ENCODE measurements at places on chromosomes 4 and X.

DNA sequence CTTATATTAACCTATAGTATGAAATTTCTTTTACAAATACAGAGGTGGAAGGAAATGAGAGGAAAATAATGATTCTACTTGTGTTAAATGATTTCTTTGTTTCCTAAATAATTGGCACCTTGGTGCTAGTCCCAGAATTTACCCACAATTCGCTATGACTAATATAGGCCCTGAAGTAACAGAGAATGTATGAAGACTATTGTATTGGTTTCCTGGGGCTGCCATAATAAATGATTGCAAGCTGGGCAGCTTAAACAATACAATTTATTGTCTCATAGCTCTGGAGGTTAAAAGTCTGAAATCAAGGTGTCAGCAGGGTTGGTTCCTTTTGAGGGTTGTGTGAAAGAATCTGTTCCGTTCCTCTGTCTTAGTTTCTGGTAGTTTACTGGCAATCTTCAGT is 74.8 kb upstream of the GPRIN3 start:
- DNase-seq = no peak

DNA sequence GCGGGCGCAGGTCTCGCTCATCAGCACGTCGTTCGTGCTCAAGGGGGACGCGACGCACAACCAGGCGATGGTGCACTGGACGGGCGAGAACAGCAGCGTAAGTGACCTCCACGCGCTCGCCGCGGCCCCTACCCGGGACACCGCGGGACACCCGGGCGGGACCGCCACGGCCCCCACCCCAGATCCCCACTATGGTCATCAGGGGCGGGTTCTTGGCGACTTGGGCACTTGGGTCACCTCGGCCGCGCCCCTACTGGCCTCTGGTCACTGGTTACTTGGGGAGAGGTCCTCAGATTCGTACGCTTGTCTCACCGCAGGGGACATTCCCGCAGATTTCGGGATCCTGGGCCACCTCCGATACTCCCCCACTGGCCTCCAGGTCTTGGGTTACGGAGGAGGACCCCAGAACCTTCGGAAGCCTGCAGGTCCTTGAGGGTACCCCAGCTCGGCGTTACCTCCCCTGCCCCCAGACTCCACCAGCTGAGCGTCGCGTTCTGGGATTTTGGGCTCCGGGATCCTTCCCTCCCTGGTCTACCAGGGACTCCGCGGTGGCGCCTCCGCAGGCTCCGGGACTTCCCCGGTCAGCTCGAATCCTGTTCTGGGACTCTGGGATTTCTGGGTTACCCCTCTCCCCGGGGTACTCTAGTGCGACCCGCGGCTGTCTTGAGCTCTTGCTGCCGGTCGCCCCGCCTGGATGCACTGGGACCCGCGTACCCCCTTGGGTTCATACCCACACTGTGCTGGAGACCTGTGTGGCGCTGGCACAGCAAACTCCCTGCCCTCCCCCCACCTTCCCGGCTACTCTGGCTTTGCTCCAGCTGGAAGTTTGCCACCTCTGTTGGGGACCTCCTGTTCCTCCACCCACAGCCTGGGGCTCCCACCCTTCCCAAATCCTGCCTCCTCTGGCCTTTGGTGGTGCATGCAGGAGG is 956 bp downstream of the SORCS2 start:
- DNase-seq = no peak

DNA sequence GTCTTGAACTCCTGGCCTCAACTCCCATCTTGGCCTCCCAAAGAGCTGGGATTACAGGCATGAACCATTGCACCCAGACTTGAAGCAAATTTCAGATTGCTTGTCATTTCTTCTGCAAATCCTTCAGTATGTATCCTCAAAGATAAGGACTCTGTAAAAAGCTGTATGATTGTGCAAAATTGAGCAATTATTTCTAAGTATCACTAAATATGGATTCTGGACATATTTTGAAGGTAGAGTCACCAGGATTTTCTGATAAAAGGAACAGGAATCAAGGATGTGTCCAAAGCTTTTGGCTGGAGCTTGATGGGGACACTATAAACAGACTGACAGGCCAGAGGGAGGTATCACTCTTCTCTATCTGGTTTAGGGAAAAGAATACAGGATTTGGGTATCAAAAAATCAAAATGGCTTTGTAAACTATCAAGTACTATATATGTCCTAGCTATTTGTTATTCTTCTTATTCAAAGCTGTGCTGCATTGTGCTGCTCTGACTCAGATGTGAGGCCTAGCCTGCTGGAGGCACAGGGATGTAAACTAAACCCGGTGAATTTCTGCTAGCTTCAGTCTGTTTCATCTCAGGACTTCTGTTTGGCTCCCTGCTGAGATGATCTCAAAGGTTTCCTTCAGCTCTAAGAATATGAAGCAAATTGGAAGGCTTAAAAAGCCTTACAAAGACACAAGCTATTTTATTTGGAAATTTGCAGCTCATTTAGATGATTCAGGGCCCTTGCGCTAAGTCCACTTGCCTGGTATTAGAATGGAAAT is 8.3 kb downstream of the RPS4X start:
- no peak for DNase-seq

DNA sequence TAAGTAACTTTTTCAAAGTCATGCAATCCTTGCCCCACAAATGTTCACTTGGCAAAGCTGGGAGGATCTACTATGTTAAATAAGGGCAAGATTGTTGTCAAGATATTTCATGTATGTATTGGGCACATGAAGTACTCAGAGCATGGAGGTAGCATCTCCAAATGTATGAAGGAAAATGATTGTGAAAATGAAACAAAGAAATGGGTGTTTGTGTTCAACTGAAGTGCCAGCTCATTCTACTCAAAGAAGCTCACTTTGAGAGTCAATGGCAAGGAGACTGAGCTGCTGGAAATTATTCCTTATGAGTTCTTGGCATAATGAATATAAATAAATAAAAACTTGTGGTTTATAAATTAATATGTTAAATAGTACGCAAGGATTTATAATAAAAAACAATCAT is 124.5 kb upstream of the ARSJ start:
- no peak for DNase-seq

DNA sequence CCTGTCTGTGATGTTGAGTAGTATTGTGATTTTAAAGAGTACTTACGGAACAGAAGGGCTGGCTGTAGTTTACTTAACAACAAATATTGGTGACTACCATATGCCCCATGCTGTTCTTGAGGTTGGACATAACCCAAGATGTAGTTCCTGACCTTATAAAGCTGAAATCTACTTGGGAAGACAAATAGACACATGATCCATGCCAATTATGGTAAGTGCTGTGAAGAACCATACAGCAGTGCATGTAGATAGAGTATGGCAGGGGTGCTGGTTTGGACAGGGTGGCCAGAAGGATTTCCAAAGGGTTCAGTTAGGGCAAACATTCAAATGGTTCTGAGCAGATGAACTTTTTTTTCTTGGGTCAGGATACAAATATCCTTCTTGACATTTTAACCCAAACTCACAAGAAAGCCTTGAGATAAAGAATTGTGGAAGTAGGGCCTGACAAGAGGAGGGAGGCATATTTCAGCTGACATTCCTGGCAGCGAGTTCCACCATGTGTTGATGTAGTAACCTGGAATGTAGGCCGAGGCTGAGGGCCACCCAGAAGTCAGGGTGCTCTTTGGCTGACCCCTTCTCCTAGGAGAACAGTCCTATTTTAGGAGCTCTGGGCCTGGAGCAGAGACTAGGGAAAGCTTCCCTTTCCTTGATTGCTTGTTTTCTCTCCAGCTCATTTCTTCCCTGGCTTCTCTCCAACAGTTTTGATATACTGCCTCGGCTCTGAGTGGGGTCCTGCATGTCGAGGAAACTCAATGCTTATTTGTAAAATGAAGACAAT is 74.2 kb downstream of the FREM3 start:
- DNase-seq = no peak

- DNase-seq = no peak
These were observed 101.1 kb downstream of the TMA16 start for GRCh38 chr4:163595580-163595979.

GRCh38 chr4:8840006-8840793 is 31.4 kb downstream of the HMX1 start:
- no peak for DNase-seq

- no peak for DNase-seq
These were observed 112.3 kb downstream of the ANAPC4 start for GRCh38 chr4:25489253-25489797.

GRCh38 chr4:61619528-61619927 is 419.4 kb downstream of the ADGRL3 start:
- DNase-seq = no peak

GRCh38 chr4:18106620-18107019 is 85.1 kb upstream of the LCORL start:
- DNase-seq = no peak

GRCh38 chr4:4853371-4853823 is 6.1 kb upstream of the MSX1 start:
- DNase-seq = no peak

GRCh38 chr4:95421869-95422268 is 126.9 kb downstream of the UNC5C start:
- no peak for DNase-seq

GRCh38 chrX:71922686-71923085 is 12.0 kb downstream of the NHSL2 start:
- DNase-seq = no peak

DNA sequence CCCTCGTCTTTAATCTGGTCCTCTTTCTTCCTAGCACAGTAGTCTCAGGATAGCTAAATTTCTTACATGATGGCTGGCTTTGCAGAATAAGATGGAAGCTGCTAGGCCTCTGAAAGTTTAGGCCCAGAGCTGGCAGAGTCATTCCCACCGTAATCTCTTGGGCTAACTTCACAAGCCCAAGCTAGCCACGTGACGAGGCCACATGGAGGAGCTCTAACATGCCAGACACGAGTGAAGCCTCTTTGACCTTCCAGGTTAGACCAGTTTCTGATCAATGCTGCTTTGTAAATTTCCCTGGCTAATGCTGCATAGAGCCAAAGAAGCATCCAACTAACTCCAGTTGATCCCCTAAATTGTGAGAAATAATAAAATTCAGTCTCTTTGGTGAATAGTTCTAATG is 9.5 kb upstream of the CENPE start:
- no peak for DNase-seq

GRCh38 chr4:36716874-36717273 is 435.5 kb downstream of the DTHD1 start:
- no peak for DNase-seq

DNA sequence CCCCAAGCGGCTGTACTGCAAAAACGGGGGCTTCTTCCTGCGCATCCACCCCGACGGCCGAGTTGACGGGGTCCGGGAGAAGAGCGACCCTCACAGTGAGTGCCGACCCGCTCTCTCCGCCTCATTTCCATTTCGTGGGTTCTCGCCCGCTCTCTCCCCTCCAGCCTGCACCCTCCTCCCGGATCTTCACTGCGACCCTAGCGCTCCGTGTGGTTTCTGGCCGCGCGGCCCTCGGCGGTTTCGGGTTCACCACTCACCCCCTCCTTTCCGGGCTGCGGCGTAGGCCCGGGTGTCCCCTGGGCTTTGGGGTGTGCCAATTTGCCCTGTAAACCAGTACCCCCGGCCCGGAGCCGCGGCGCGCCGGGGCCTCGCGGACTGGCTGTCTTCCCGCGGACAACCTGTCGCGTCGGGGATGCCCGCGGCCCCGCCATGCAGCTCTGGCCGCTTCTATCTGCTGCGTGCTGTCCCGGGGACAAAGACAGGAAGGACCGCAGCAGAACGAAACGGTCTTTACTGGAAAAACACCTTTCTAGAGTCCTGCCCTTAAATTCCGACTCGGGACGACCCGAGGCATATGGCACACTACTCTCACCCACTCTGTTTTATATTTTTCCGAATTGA is 737 bp downstream of the FGF2 start:
- no peak for DNase-seq

- DNase-seq = peak; percentile 77
These were observed 2.5 kb upstream of the RS1 start for GRCh38 chrX:18674417-18674787.

- DNase-seq = peak; percentile 66
These were observed 37.2 kb upstream of the SH3D19 start for GRCh38 chr4:151362404-151363164.

DNA sequence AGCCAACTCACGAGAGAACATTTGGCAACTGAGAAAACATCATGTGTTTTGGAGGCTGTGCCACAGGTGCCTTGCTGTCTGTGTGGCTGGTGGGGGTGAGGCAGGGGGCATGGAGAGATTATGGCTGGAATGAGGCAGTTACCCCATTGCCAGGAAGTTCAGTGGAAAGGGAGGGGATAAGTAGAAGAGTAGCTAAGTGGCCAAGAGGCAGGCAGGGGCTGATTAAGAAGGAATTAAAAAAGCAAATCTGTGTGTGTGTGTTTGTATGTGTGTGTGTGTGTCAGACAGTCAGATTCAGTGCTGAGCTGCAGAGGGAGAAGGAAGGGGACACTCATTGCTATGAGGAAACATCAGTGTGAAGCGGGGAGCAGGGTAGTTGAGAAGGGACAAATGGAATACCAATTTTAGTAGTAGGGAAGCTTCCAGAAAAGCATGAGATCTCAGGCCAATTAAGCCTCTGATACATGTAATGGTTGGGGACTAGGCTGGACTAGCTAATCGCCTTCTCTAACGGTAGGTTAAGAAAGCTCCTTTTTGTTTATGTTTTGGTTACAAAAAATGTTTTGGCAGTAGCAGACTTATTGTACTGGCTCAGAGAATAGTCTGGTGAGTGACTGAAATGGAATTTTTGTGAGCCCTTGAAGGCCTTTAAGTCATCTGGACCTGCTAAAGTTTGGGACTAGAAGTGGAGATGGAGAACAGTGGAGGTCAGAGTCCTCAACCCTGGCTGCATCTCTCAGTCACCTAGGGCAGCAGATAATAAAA is 18.5 kb downstream of the TMEM164 start:
- no peak for DNase-seq

GRCh38 chr4:42391355-42391664 is 6.0 kb upstream of the SHISA3 start:
- no peak for DNase-seq

GRCh38 chr4:2827874-2828751 is 15.5 kb upstream of the ADD1 start:
- no peak for DNase-seq

DNA sequence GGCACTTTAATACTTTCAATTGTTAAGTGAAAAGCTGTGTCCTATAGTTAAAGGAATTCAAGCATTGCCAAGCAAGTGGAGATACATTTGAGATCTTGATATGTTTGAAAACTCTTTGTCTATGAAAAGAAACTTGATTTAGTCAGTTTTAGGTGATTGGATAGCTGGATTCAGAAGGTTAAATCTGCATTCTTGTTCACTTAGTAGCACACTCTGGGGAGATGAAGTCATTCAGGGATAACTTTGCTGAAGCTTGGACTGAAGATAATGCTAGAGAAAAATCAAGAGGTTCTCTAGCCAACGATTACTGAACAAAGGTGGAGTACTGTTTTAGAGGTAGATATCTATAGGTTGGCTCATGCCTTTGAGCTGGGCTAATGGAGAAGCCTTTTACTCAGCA is 90.6 kb downstream of the DCAF8L2 start:
- no peak for DNase-seq
